Common myeloid progenitor, CD34-positive (primary cell): ENCODE measurements at places on chromosomes 11 and 22.

DNA sequence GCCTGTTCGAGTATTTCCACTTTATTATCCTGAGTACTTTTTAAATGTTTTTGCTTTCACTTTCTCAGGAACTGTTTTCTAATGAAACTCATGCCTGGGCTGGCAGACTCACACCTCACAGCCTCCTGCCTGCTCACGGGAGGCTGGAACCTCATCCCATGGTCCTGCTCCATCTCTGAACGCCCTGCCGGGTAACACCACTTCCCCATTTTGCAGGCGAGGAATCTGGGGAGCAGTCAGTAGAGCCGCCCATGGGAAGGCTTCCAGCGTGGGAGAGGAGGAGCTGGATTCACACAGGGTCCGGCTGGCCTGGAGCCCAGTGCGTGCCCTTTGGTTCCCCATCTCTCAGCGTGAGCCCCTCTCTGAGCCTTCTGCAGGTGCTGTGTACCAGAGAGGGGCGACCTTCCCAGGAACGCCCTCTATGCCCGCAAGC lies 53.6 kb downstream of the SCUBE1 start:
- H3K27ac ChIP-seq, result no peak overlapping the region
- H3K36me3 ChIP-seq, result no peaks in the 10 kb centered on the region
- DNase-seq, result peak; percentile 40
- H3K4me1 ChIP-seq, result peaks cover 32% of the 10 kb centered on the region

DNA sequence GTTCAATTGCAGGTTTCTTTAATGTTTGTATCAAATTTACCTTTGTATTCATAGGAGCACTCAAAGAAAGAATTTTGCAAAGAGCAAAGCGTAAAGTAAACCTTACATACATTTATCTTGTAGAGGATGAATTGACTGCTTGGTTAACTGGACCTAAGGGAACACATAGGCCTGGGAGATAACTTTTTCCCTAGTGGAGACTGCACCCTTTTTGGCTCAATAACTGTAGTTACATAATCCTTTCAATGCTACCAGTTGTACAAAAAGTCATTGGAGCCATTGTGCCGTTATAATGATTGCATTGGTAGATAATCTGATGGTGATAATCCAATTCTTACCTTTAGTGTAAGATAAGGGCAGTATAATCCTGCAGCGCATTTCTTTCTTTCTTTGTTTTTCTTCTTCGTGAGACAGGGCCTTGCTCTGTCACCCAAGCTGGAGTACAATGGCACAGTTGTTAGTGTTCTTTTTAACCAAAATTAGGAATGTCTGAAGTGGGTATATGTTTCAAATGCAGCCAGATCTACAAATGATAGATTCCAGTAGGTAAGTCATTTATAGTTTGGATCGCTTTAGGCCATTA lies 18.3 kb downstream of the ATG13 start:
- no peak overlapping the region for H3K27ac ChIP-seq
- H3K36me3 ChIP-seq, result peaks cover 14% of the 10 kb centered on the region

- H3K4me3 ChIP-seq, result peak overlapping the region; percentile 91
- no peaks in the 10 kb centered on the region for H3K27me3 ChIP-seq
- H3K27ac ChIP-seq, result peak overlapping the region; percentile 64
- H3K36me3 ChIP-seq, result peaks cover 12% of the 10 kb centered on the region
- H3K4me1 ChIP-seq, result peaks cover 65% of the 10 kb centered on the region
These were observed 1.3 kb downstream of the MYH9 start for GRCh38 chr22:36386351-36386899.

DNA sequence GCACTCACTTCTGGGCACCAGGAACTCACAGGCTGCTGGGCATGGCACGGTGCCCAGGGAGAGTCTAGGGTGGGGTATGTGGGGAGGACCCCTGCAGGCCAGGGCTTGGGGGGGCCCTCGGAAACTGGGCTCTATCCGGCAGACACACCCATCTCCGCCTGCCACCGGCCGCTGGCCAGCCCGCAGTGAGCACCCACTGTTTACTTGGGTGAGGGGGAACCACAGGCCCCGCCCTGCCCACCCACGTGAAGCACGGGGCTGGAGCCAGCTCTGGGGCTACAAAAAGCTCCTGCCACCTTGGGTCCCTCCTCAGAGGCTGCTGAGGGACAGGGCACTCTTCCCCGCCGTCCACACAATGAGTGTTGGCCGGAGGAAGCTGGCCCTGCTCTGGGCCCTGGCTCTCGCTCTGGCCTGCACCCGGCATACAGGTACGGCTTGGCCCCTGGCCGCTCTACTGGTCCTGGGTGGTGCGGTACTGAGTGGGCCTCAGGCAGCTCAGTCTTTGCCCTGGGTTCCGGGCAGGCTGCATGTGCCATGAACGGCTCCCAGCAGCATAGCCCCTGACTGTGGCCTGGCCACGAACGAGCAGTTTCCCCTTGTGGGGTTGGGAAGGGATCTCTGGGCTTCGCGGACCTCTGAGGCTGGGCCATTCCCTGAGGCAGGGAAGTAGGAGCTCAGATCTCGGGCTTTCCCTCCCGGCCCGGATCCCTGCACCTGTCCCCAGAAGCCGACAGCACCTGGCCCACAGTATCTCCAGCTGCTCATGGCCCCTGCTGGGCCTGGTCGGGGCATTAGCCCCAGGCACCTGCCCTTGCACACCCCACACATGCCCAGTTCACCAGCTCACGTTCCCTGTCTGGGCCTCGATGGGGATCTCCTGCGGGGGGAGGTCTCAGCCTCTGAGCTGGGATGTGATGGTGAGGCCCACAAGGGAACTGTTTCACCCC lies at the start of gene MUC5AC:
Gene MUC5AC, plus strand, starts transcription at position 309 of the 947 bp plus-strand sequence. Its CDS starts 47 bp downstream, at position 356.
- DNase-seq, result no peak
- no peaks in the 10 kb centered on the region for H3K27me3 ChIP-seq
- peaks cover 3% of the 10 kb centered on the region for H3K4me1 ChIP-seq

GRCh38 chr11:99555486-99555885 lies 534.7 kb downstream of the CNTN5 start:
- no peaks in the 10 kb centered on the region for H3K27me3 ChIP-seq
- H3K36me3 ChIP-seq, result no peaks in the 10 kb centered on the region
- no peak overlapping the region for H3K27ac ChIP-seq
- H3K4me1 ChIP-seq, result no peaks in the 10 kb centered on the region

DNA sequence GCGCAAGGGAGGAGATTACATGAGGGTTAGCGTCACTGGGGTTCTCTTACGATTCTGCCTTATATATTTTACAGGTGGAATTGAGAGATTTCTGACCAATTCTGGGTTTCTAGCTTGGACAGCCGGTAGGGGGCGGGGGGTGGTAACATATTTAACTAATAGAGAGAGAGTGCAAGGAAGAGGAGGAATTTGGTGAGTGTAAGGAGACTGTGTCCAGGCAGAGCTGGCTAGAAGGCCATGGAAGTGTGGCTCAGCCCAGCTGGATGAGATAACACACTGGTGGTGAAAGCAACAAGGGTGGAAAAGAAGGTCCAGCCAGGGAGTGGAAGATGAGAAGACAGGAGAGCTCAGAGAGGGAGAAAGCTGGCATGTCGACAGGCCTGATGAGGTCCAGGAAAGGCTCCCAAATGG lies 56.5 kb downstream of the ST3GAL4 start:
- H3K27ac ChIP-seq, result no peak overlapping the region
- H3K27me3 ChIP-seq, result no peaks in the 10 kb centered on the region
- peaks cover 27% of the 10 kb centered on the region for H3K36me3 ChIP-seq
- DNase-seq, result no peak
- peaks cover 13% of the 10 kb centered on the region for H3K4me1 ChIP-seq
- no peak overlapping the region for H3K4me3 ChIP-seq

- H3K4me1 ChIP-seq, result no peaks in the 10 kb centered on the region
- DNase-seq, result no peak
- peaks cover 9% of the 10 kb centered on the region for H3K36me3 ChIP-seq
- H3K4me3 ChIP-seq, result no peak overlapping the region
- no peak overlapping the region for H3K27ac ChIP-seq
These were observed 35.0 kb downstream of the TBX1 start for GRCh38 chr22:19795617-19796008.

DNA sequence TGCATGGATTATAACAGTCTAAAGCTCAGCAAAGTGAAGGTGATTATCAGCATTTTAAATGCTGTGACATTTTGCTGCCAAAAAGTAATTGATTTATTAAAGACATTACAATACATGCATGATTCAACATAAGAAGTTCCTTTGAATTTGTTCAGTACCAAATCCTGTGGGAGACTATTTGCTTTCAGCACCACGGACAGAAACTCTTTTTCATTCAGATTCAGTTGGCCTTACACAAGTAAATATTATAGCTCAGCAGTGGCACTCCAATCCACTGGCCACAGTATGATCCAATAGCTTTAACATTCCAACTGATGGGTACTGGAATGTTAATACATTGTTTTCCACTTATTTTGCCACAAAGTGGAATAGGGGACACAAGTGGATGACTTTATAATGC lies 806.7 kb downstream of the NTM start:
- H3K27ac ChIP-seq, result no peak overlapping the region
- H3K36me3 ChIP-seq, result no peaks in the 10 kb centered on the region
- no peaks in the 10 kb centered on the region for H3K27me3 ChIP-seq
- DNase-seq, result peak; percentile 21

DNA sequence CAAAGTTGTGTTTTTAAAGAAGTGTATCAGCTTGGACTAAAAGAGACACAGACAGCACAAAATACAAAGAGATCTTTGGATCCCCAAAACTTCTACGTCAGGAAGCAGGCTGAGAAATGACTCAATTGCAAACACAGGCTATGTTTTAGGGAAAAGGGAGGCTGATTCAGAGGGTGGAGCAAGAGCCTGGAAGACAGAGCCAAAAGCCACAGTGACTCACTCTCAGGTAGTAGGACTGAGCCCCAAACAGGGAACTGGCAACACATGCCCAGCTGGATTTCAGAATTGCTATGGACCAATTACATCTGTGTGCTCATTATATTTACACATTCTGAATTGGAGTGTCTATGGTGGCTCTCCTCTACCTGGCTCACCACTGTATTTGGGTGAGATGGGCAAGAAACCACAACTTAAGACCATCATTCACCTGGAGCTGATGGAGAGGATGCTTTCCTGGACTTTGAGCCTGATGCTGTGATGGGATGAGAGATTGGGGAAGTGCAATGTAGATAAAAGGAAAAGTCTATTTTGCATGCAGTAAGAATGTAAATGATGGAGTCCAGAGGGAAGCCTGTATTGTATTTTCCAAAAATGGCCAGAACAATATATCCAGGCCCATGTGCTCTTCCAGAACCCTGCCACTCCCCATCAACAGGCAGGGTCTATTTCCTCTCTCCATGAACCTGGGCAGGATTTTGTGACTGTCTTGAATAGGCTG lies 20.8 kb upstream of the LINC01488 start:
- no peaks in the 10 kb centered on the region for H3K4me1 ChIP-seq
- no peak overlapping the region for H3K27ac ChIP-seq
- no peaks in the 10 kb centered on the region for H3K27me3 ChIP-seq
- H3K4me3 ChIP-seq, result no peak overlapping the region
- no peaks in the 10 kb centered on the region for H3K36me3 ChIP-seq

GRCh38 chr11:32508780-32509179 lies 73.4 kb upstream of the WT1 start:
- no peaks in the 10 kb centered on the region for H3K27me3 ChIP-seq
- no peaks in the 10 kb centered on the region for H3K36me3 ChIP-seq
- no peak for DNase-seq

GRCh38 chr22:28600546-28601143 lies 79.0 kb downstream of the TTC28 start:
- DNase-seq, result peak; percentile 76
- no peaks in the 10 kb centered on the region for H3K36me3 ChIP-seq
- no peak overlapping the region for H3K27ac ChIP-seq
- H3K27me3 ChIP-seq, result no peaks in the 10 kb centered on the region
- peaks cover 2% of the 10 kb centered on the region for H3K4me1 ChIP-seq

DNA sequence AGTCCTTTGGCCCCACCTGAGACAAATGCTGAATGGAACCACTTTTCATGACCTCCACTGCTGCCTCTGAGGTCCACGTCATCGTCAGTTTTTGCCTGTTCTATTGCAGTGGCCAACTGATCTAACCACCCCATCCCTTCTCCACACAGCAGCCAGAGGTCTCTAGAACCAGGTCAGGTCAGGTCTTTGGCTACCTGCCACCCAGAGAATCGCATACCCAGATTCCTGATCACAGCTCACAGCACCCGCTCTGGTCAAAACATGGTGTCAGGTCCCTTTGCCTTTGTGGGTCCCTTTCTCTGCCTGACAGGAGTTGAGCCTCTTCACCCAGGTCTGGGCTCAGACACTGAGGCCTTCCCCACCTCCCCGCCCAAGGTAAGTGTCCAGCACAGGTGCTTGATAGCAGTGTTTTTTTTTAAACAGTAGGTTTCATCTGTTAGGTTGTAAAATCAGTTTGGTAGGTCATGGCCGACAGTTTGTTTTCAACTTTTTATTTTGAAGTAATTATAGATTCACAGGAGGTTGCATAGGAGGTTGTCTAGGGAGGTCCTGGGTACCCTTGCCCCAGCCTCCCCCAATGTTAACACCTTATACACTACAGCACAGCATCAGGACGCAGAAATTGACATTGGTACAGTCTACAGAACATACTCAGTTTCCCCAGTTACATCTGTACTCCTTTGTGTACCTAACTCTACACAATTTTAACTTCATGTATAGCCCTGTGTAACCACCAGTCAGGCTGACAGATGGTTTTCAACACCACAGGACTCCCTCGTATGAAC lies 6.9 kb downstream of the C22orf39 start:
- H3K27me3 ChIP-seq, result no peaks in the 10 kb centered on the region
- no peaks in the 10 kb centered on the region for H3K4me1 ChIP-seq
- no peak overlapping the region for H3K27ac ChIP-seq
- peaks cover 5% of the 10 kb centered on the region for H3K36me3 ChIP-seq
- no peak overlapping the region for H3K4me3 ChIP-seq

GRCh38 chr11:134657631-134658030 lies 245.6 kb upstream of the B3GAT1 start:
- H3K27me3 ChIP-seq, result peaks cover 3% of the 10 kb centered on the region
- no peak overlapping the region for H3K4me3 ChIP-seq
- no peaks in the 10 kb centered on the region for H3K4me1 ChIP-seq
- DNase-seq, result no peak
- no peaks in the 10 kb centered on the region for H3K36me3 ChIP-seq

- no peak for DNase-seq
- no peak overlapping the region for H3K4me3 ChIP-seq
- H3K4me1 ChIP-seq, result no peaks in the 10 kb centered on the region
- no peaks in the 10 kb centered on the region for H3K36me3 ChIP-seq
These were observed 27.6 kb downstream of the DKK3 start for GRCh38 chr11:11980841-11981308.

GRCh38 chr11:57785072-57785471 lies 23.5 kb downstream of the CTNND1 start:
- no peak for DNase-seq
- no peak overlapping the region for H3K27ac ChIP-seq
- no peaks in the 10 kb centered on the region for H3K36me3 ChIP-seq
- H3K4me1 ChIP-seq, result peaks cover 34% of the 10 kb centered on the region
- no peak overlapping the region for H3K4me3 ChIP-seq
- H3K27me3 ChIP-seq, result no peaks in the 10 kb centered on the region

- no peak for DNase-seq
- no peaks in the 10 kb centered on the region for H3K36me3 ChIP-seq
- H3K27ac ChIP-seq, result peak overlapping the region; percentile 6
- H3K4me1 ChIP-seq, result peaks cover 79% of the 10 kb centered on the region
- no peak overlapping the region for H3K4me3 ChIP-seq
These were observed 90.8 kb downstream of the ABTB2 start for GRCh38 chr11:34267013-34267412.
